ENCODE measurements at places on chromosomes 16 and 17.

DNA sequence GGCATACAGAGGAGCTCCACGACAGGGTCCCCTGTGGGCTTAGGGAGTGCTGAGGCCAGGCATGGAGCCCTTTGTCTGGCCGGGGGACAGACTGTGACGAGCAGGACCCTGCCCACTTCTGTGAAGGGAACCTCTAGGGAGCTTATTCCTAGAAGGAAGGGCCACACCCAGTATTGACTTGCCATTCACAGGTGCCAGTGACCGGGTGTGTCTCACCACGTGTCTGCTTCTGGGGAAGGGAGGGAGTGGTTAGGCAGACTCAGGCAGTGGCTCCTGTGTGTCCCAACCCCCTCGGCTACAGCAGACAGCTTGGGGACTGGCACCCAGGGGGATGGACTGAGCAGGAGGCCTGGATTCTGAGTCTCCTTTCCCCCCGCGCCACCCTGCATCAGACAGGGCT, 57.2 kb downstream of the SOCS1 start:
- no peak for DNase-seq

DNA sequence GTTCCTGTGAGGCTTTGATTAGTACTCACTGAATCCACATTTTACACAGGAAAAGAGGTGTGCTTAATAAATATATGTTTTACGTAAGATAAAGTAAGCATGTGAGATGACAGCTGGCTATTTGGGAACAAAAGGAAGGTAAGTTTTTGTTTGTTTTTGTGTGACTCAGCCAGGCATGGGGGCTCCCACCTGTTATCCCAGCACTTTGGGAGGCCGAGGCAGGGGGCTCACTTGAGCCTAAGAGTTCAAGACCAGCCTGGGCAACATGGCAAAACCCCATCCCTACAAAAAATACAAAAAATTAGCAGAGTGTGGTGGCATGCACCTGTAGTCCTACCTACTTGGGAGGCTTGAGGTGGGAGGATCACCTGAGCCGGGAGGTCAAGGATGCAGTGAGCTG, 17.9 kb downstream of the GPR142 start:
- DNase-seq, result no peak

- no peak for DNase-seq
Measured at GRCh38 chr17:81519284-81520020, 6.9 kb upstream of the ACTG1 start.

GRCh38 chr16:24977678-24978075, 37.5 kb downstream of the ARHGAP17 start:
- no peak for DNase-seq

GRCh38 chr17:37702598-37702997, 42.3 kb downstream of the HNF1B start:
- DNase-seq, result no peak

DNA sequence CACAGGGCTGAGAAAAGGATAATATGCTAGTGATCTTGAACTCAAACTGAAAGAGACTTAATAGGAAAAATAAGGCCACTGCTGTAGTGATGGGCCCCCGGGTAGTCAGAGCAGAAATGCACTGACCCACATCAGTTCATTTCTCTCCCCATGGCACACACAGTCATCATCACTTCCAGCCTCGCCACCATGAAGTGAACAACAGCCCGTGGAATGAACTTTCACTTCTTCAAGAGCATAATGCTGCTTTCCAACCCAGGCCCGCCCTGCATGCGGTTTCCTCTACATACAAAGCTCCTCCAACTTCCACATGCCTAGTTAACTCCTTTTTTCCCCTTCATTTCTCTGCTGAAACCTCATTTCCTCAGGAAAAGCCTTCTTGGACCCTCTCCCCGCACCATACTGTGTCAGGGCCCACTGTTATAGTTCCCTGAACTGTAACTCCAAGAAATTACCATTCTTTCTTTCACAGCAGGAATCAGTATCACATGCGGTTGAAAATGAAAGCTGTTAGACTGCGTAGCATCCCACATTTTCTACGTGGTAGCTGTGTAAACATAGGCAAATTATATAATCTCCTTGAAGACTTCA, 65.8 kb upstream of the SMIM36 start:
- DNase-seq, result no peak

DNA sequence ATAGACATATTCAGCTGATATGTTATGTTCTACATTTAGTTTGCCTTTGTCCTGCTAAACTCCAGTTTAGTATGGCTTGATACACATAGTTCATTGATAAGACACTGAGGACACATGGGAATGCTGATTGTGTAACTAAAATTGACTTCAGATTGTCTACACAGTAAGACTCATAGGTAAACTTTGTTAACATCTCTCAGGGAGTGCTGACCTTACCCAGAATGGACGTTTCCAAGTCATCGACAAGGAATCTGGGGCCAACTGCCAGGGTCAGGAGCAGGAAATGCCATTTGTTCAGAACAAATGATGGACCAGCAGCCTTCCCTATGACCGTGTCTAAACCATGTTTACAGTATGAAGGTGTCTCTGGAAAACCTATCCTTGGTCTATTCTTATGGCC, 58.7 kb downstream of the DYNLRB2 start:
- DNase-seq, result no peak

DNA sequence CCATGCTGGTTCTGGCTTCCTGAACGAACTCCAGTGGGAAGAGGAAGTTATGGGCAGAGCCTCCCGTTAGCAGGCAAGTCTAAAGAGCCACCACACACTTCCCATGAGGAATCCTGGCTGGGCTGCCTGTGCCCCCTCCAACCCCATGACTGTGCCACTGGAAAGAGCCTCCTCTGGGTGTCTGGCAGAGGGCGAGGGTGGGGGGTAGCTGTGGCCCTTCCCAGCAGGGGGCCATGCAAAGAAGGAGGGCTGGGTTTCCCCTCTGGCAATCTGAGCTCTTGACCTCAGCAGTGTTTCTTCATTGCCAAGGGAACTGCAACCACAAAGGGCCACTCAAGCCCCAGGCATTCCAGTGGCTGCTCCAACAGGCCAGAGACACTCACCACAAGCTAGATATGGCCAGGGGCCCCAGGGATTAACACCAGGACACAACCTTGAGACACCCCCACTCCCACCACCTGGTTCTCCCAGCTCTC, 1.7 kb upstream of the RRAD start:
- no peak for DNase-seq

- peak; percentile 18 for DNase-seq
Measured at GRCh38 chr16:24670623-24671454, 58.6 kb upstream of the TNRC6A start.

DNA sequence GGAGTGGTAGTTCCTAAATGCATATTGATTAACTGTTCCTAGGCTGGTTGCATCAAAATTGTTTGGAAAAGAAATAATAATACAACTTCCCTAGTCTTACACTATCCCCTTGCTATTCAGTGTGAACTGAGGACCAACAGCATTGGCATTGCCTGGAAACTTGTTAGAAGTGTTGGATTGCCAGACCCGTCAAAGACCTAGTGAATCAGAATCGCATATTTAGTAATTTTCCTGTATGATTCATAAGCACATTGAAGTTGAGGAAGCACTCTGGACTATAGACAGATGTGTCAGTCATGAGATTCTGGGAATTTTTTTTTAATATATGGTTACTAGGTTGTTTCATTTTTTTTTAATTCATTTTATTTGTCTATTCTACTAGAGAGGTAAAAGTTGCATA, 34.7 kb upstream of the KCNJ16 start:
- no peak for DNase-seq

DNA sequence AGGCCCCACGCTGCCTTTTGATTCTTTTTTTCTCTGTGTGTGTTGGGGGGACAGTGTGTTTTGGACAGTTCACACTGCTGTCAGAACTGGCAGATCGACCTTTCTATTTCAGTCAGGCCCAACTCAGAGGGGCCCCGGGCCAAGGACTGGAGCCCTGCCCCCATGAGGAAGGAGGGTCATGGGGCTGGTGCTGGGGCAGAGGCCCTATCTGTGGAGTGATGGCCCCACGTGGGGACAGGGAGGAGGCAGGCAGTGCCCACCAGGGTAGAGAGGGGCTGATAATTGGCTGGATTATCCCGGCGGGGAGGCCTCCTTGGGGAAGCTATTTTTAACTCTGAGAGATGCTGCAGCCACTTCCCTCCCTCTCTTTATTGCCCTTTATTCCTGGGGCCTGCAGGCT, 5.7 kb upstream of the KCNJ12 start:
- DNase-seq, result no peak
